ENCODE measurements at places on chromosomes 5 and 9.

- no peak for DNase-seq
Measured at GRCh38 chr9:27534131-27534530, 4.5 kb upstream of the MOB3B start.

GRCh38 chr9:123923884-123924283 lies 6.0 kb downstream of the DENND1A start:
- DNase-seq, result no peak

DNA sequence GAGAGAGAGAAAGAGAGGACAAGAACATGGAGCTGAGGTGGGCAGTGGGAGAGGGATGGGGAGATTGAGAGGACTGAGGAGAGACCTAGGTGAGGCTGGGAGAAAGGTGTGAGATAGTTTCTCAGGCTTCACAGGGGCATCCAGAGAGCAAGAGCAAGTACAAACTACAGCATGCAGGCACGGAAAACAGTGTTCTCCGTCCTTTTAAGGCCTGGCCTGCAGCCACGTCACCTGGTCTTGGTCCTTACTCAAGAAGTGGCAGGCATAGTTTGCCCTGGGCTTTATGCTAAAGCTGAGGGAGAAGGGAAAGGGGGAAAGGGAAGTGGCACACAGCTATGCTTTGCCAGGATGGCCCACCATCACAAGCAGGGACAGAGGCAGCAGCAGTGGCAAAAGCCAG lies 65.7 kb downstream of the SIL1 start:
- DNase-seq, result no peak

DNA sequence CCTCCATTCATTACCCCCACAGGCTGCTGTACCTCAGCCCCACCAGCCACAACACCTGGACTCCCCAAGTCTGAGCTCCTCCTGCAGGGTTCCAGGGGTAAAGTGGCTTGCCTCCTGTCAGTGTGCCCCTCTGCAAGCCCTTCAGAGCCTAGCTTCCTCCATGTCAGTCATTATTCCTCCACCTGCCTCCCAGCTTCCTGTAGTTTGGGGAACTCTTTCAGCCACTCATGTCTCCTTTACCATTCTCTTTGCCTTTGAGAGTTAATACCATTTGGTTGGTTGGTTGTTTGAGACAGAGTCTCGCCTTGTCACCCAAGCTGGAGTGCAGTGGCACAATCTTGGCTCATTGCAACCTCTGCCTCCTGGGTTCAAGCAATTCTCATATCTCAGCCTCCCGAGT lies 36.2 kb downstream of the IRF1 start:
- no peak for DNase-seq

DNA sequence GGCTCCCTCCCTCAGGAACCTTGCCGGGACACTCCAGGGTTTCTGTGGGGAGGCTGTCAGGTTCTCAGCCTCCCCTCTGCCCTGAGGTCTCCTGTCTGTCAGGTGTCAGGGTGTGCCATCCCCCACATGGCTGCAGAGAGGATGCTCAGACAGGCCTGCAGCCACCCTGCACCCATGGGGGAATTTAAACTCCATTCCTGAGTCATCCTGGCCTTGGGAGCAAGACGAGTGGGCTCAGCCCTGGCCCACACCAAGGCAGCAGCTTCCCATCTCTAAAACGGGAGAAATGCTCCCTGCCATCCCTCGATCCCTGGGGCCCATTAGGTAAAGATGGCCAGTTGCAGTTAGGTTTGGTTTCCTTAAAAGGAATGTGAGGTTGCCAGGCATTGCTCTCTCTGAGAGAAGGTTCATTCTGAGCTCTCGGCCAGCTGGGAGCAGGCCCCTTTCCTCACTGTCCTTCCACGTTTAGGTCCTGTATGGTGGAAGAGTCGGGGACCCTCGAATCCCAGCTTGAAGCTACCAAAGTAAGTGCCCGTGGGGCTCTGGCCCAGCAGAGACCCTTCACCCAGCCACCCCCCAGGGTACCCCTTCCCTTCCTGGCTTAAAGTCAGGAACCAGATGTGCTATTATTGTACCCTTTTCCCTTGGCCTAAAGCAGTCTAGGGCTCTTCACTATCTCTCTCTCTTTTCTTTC lies 26.6 kb downstream of the DYNC2I2 start:
- no peak for DNase-seq

DNA sequence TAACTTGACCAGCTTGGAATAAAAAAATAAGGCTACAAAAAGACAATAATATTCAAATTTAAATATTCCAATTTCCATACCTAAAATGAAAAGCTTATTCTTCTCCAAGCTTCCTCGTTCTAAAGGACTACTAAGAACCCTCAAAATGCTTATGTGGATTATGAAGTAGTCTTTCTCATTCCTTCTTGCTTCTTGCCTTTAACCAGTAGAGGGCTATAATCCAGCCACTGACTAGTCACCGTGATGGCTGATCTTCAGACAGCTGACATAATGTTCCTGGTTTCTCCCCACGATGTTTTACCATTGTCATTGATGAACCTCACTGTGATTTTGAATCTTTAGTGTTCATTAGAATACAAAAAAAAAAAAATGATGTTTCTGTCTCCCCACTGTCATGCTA lies 515.3 kb downstream of the TLE1 start:
- no peak for DNase-seq

- DNase-seq, result no peak
Measured at GRCh38 chr5:125451622-125452021, 705.2 kb upstream of the ZNF608 start.

- no peak for DNase-seq
Measured at GRCh38 chr9:107644733-107645463, 155.3 kb upstream of the KLF4 start.

- no peak for DNase-seq
Measured at GRCh38 chr5:163023846-163024245, 413.5 kb upstream of the CCNG1 start.

- DNase-seq, result no peak
Measured at GRCh38 chr5:67693956-67694809, 497.6 kb upstream of the CD180 start.

- no peak for DNase-seq
Measured at GRCh38 chr5:52725065-52725746, 62.5 kb upstream of the ITGA1 start.

DNA sequence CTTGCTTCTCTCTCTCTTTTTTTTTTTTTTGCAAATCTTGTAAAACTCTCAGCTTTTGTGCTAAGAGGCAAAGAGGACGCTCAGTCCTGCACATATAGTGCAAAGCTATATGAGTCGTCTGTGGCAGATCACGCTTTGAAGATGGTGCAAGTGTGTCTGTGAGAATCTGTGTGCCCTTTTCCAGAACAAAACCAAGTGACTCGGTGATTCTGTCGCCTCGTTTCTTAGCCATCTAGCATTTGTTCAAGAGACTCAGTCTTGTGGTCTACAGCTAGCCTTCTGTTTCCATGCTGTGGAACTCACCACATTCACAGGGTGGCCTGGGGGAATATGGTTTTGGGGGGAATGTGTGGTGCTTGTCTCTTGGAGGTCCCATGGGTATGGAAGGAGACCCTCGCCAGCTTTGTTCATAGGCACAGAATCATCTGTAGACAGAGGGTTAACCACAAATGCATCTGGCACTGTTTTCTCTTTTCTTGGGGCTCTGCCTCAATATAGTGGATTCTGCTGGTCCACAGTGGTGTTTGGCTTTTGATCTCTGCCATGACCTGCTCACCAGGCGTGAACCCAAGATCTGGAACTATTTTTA lies 82.1 kb downstream of the C9orf152 start:
- no peak for DNase-seq

DNA sequence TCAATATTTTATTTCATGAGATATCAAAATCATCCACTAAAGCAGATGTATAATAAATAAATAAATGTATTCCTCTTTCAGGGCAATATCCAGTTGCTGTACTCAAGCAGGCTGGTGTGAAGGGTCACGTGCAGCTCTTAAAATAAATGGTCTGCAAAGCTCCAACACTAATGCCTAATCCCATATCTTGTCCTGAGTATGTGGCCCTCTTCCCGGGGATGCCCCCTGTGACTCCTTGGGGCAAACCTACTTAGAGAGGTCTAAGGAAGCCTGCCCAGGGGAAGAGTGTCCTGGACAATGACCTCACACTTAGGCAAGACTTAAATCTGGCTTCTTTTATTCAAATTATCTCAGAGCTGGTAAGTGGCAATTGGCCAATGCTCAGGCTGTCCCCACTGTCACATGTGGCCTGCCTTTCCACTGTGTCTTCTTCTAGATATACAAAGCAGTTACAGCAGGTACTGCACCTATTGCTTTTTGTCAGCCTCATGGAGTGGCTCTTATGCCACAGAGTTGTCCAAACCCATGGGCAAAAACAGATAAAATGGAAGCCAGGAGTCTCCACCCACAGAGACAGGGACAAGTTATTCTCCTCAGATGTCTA lies 55.3 kb downstream of the SEMA5A start:
- DNase-seq, result no peak

GRCh38 chr9:806285-807156 lies 35.0 kb upstream of the DMRT1 start:
- DNase-seq, result peak; percentile 17

DNA sequence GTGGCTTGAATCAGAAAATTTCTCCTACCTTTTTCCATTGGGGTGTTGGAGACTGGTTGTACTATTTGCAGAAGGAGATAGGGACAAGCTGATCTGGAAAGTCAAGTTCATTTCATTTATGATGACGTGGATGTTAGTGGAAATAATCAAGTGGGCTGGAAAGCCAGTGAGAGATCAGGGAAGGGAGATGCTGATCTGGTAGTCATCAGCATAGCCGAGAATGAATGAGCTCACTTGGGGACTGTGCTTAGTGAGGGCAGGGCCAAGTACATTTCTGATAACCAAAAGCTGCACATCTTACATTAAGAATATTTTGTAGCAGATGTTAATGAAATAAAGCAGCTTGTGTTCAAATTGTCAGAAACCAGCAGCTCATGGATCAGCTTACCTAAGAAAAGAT lies 12.1 kb downstream of the MAN2A1 start:
- DNase-seq, result no peak

DNA sequence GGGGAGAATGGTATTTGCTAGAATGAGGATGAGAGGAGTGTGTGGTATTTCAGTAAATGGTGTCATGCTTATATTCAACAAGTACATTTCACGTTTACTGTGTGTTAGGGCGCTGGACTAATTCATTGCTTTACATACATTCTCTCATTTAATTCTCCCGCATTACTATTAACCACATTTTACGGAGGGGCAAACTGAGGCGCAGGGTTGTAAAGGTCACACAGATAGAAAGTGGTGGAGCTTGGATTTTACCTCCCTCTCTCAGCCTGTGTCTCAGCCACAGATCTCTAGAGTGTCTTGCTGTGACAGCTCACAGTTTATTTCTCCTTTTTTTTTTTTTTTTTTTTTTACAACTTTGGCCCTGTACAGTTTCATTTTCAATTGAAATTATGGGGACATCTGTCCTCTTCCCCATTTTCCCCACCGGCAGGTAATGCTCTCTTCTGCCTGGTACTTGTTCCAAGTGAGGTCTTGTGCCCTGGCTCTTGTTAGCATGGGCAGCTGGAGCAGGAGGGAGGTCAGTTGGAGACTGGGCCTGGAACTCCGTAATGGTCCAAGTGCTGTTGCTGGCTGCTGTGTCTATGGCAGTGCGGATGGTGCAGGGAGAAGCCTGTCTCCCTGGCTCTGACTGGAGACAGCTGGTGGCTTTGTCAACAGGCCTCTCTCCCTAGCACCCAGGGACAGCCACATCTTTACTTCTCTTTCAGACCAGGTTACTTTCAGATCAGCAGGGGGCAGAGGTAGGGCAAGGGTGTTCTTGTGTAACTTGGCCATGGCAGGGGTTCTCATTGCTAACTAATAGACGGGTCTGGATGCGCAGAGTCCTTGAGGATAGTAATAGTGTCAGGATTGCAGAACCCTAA lies 20.5 kb upstream of the NDST1 start:
- DNase-seq, result no peak

GRCh38 chr5:168591302-168592013 lies 12.3 kb upstream of the PANK3 start:
- no peak for DNase-seq

- DNase-seq, result no peak
Measured at GRCh38 chr9:557601-558201, 283.8 kb upstream of the DMRT1 start.

DNA sequence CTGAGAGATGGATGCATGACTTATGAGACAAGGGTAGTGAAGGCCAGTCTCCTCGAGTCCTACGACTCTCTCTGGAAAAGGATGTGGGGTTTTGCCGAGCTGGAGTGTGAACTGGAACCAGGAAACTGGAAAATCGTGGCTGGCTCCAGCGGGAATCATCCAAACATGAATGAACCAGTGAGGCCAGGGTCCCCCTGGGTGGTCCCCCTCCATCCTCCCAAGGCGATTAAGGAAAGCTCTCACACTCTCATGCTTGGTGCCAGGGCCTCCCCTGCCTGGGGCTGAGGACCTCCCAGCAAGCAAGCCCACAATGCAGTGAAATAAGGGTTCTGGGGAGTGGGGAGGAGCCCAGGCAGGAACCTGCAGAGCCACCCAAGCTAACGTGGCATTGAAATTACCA lies 9.6 kb upstream of the AMBP start:
- no peak for DNase-seq

- no peak for DNase-seq
Measured at GRCh38 chr9:3783156-3783555, 257.4 kb upstream of the RFX3 start.

- DNase-seq, result peak; percentile 29
Measured at GRCh38 chr5:7261049-7261448, 134.9 kb upstream of the ADCY2 start.

DNA sequence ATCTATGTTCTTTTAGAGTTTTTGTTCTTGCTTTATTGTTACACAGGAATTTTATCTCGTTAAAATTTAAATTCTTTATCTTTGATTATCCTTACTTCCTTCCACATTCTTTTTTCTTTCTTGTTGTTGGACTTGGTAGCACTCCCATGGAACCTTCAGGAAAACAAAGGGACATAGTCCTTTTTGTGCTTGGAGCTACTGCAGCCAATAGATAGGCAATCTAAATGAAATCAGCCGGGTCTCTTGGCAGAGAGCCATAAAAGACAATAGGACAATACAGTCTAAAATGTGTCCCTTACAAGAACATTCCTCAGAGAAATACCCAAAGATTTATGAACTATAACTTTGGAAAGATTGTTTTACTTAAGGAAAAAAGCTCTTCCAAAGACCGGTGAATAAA lies 548.1 kb upstream of the C9orf72 start:
- no peak for DNase-seq

DNA sequence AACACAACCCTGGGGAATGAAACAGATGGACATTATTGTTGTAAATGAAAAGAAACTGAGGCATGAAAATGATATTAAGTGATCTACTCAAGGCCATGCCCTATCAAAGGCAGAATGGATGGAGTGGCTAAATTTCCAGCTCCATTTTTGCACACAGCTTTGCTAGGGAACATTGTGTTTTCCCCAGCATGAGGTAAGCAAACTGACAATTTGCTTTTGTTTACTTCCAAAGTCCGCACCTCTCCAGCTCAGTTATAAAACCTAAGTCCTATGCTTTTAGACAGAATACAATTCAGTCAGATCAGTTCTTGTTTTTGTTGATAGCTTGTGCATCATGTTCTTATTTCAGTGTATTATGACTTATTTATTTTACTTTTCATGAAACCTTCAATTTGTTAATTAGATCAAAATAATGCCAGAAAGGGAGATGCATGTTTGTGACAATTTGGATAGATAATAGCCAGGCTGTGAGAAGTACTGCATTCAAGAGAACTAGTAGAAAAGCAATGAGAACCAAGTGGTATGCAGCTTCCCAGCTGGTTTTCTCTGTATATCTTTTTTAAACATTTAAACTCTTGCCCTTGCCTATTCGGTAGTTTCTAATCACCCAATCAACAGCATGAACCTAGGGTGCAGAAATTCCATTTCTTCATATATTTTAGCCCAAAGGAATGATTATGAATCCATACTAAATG lies 380.8 kb downstream of the SPATA31D1 start:
- no peak for DNase-seq

- DNase-seq, result no peak
Measured at GRCh38 chr9:33291031-33291397, 698 bp downstream of the NFX1 start.

Measured in fibroblast of skin of left quadriceps (primary cell).